Fibroblast of skin of right quadriceps (primary cell): ENCODE measurements at places on chromosomes 2 and 18.
A peak's percentile ranks its signal among the peaks of the same experiment; 100 is the strongest.

DNA sequence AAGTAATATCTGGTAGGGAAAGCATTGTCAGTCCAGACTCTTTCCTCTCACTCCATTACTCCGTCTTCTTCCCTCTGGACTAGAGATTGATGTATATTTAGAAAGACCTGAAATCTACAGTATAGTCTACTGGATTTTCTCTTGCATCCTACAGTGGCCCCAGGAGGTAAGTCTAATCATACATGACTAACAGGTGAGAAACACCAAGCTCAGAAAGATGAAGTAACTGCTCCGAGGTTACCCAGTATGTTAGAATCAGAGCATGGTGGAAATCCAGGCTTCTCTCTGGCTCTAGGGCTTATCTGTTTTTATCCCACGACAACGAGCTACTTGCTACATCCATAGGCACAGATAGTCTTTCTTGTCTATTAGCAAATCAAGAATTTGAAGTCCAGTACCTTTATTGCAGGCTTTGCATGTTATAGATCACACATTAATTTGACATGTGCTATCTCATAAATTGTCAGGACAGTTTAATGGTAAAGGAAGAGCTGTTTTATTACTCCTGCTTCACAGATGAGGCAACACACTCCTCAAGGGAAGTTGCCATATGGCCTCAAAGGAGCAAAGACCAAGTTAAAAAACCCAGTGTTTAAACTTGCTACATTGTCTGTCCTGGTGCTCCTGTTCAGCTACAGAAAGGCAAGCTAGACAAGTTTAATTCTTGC lies 484.3 kb downstream of the THSD7B start:
- peak; percentile 53 for DNase-seq

GRCh38 chr18:48493434-48494230 lies 45.2 kb upstream of the CTIF start:
- DNase-seq: no peak

DNA sequence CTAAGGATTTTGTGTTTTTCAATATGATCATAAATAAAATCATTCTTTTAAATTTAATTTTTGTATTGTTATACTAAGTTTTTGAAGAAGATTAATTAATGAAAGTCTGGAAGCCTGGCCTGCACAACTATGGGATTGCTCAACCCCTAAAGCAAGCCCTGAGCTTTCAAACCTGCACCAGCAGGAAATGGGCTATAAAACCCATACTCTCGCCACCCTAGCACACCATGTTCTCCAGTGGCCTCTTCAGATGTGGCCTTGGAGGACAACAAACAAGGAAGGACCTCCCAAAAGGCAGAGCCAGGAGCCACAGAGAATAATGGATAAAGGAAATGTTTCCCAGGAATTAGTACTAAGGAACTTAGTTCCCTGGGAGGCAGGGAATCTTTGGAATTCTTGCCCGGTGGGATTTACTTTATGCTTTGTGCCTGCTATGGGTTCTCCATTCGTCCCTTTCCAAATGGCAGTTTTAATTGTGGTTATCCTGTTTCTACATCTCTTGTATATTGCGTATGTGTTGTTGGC lies 212.5 kb downstream of the ZFP36L2 start:
- DNase-seq: no peak

DNA sequence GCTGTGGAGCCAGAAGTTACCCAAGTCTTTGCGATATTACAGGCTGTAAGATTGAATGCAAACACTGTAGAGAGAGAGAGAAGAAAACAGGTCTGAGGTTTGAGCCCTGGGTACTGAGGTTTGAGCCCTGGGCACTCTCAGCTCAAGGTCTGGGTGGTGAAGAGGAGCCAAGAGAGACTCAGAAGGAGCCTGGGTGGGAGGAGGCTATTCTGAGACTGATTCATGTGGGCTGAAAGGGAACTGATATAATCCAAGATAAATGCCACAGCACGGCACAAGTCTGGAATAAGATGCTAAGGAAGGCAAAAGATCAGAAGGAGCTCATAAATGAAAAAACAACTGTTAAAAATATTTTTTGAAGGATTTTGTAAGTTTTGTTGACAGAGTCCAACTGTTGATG lies 407.6 kb upstream of the HS6ST1 start:
- DNase-seq: no peak

GRCh38 chr2:166519391-166519962 lies 25.4 kb upstream of the SCN7A start:
- no peak for DNase-seq

GRCh38 chr18:24761765-24762164 lies 301.3 kb downstream of the HRH4 start:
- no peak for DNase-seq

DNA sequence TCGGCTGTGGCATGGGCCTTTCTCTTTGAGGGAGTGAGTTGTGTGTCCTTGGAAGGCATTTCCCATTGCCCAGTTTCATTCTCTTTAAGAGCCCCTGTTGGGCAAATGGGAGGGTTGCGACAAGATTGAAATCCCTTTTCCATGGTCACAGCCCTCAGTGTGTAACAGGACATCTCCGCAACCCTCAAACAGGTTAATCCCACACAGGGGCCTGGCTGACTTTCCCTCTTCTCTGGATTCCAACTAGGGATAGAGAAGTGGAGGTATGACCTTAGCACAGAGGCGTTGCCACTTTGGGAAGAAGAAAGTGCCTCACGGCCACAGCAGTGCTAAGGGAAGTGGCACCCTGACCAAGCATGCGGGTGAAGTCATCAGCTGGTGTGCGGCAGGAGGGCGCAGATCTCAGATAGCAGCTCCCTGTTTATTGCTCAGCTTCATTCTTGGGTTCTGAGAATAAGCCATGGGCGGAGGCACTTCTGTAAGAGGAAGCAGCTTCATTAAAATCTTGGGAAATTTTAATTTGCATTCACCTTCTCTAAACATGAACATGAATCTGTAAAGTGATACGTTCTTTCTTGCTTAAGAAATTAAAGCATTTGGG lies 256.5 kb downstream of the GBX2 start:
- DNase-seq: no peak

GRCh38 chr18:68919900-68920299 lies 122.0 kb downstream of the CCDC102B start:
- DNase-seq: no peak

GRCh38 chr2:201347138-201347537 lies 10.0 kb downstream of the FLACC1 start:
- DNase-seq: no peak

GRCh38 chr2:147636886-147637285 lies 207.9 kb upstream of the ACVR2A start:
- no peak for DNase-seq

- DNase-seq: peak; percentile 88
These were observed 45.6 kb downstream of the MTCL1 start for GRCh38 chr18:8750954-8751415.

GRCh38 chr2:44953499-44953883 lies 12.0 kb downstream of the SIX3 start:
- DNase-seq: no peak

GRCh38 chr2:157441072-157441454 lies 2.8 kb downstream of the CYTIP start:
- DNase-seq: peak; percentile 5

- DNase-seq: no peak
These were observed 10.6 kb downstream of the RNU2-63P start for GRCh38 chr2:88005776-88006175.

DNA sequence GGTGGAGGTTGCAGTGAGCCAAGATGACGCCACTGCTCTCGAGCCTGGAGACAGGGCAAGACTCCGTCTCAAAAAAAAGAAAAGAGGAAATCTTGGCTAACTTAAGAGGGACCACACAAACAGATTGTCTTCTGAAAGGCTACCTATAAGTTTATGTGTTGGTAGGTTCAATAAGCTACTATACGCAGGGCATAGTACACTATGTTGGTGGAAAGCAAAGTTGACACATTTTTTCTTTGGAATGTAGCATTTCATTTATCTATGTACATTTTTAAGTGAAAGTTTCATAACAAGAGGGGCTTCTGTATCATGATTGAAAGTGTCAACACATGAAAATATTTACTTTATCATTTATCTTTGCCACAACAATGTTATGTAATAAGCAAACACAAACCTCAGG lies 752.6 kb upstream of the ACVR2A start:
- no peak for DNase-seq

- DNase-seq: peak; percentile 74
These were observed 378.8 kb downstream of the SLC4A3 start for GRCh38 chr2:220006152-220006621.

DNA sequence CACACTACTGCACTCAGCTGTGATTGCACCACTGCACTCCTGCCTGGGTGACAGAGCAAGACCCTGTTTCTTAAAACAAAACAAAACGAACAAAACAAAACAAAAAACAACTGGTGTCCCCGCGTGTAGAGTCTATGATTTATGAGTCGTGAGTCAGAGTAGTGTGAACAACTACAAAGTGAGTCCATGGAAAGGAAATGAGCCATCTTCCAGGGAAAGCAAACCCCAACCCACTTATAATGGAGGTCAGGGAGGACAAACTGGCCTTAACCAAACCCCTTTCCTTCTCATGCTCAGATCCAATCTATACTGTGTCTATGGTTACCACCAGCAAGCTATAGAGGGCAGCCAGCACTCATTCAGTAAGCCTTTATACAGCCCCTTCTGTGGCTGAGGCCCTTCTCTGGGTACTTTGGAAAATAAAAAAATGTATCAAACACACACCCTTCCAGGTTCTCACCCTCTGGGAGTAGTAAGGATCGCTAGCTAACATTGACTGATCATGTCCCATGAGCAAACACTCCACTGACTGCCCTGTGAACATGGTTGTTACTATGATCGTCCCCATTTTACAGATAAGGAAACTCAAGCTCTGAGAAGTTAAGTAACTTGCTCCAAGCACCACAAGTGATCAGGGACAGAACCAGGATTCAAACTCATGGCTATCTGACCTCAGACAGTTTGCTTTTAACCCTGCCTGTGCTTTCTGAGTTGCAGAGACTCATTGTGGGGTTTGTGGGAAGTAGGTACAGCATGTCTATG lies 24.7 kb upstream of the COLEC12 start:
- DNase-seq: peak; percentile 88

- no peak for DNase-seq
These were observed 197.5 kb upstream of the NRP2 start for GRCh38 chr2:205484764-205485163.

DNA sequence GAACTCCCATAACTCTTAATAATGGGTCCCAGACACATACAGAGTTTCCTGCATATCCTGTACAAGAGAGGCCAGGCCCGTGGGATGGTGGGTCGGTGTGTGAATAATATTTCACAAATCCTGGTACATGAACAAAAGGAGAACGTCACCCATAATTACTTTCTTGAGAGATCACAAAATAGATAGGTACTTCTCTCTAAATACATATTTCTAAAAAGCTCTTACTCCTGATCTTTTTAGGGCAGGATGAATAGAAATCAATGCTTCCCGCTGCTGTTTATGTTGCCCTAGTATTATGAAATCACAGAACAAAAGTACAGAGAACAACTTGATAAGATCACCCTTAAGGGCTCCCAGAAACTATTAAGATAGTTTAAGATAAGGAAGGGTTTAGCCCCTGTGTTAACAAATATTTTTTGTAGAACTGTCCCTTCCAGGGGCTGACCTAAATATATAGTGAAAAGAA lies 5.4 kb downstream of the IRS1 start:
- DNase-seq: no peak

DNA sequence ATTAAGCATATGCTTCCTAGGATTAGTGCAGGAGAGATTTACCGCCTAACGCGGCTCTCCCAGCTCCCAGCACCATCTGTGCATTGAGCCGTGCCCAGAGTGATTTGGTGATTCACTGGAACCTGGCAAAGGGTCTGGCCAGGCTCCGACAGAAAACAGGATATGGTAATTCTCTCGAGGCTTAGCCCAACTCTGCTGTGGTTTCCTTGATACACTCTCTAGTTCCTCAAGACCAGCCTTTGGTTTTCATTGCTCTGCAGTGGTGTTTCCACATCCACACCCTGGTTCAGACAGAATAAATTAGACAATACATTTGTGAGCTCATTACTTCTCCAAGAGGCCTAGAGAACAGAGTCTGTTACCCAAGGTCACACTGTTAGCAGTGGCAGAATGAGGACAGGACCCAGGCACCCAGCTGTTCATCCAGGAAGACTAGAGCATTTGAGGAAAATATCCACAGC lies 23.0 kb upstream of the SMAD2 start:
- DNase-seq: peak; percentile 66

DNA sequence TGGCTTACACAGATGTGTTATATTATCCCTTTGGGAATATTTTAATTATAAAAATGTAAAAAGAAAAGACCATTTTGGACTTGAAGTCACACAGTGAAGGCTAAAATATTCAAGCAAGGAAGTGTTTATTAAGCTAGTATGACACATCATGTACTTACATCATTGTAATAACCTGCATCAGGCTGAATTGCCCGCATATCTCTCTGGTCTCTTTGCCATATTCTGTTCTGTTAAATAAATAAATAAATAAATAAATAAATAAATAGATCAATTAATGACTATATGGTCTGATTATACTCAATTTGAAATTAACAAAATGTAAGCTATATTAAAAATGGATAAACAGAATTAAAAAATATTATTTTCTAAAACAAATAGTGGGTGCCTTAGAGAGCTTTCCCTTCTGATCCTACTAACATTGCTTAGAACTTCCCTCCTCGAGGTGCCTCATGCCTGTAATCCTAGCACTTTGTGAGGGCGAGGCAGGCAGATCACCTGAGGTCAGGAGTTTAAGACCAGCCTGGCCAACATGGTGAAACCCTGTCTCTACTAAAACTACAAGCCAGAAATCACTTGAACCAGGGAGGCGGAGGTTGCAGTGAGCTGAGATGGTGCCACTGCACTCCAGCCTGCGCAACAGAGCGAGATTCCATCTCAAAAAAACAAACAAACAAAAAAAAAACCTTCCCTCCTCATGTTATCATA lies 42.0 kb downstream of the WDR33 start:
- DNase-seq: no peak

- no peak for DNase-seq
These were observed 193.0 kb downstream of the ACTR3 start for GRCh38 chr2:114082731-114083433.

DNA sequence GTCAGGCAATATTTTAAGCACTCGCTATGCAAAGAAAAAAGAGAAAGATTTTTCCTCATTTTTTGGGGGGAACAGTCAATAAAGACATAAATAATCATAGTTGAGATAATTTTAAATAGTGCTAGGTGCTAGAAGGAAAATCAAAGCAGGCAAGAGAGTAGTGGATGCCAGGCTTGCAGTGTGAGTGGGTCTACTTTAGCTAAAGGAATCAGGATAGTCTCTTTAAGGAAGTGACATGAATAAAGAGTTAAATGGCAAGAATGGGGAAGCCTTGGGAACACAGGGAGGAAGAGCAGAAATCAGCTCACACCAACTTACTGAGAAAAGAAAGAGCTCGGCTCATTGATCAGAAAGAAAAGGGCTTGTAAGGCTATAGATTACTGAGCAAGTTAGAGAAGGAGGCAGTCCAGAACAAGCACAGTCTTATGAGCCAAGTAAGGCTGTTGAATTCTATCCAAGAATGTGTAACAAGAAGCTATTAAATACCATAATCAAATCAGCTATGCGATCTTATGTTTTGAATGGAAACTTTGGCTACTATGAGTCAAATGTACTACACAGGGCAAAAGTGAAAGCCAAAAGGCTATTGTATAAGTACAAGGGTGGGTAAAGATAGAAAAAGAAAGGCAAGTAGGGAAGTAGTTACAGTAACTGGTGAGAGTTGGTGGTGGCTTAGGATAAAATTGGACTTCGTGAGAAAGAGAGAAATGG lies 833.8 kb upstream of the PIK3C3 start:
- peak; percentile 82 for DNase-seq
